ENCODE measurements at places on chromosomes 12 and 14.

GRCh38 chr14:89501381-89501780, 84.3 kb upstream of the FOXN3 start:
- DNase-seq: no peak

- no peak for DNase-seq
Measured at GRCh38 chr14:99758872-99759545, 34.2 kb upstream of the EML1 start.

- no peak for DNase-seq
Measured at GRCh38 chr12:45130881-45131281, 80.0 kb upstream of the DBX2 start.

DNA sequence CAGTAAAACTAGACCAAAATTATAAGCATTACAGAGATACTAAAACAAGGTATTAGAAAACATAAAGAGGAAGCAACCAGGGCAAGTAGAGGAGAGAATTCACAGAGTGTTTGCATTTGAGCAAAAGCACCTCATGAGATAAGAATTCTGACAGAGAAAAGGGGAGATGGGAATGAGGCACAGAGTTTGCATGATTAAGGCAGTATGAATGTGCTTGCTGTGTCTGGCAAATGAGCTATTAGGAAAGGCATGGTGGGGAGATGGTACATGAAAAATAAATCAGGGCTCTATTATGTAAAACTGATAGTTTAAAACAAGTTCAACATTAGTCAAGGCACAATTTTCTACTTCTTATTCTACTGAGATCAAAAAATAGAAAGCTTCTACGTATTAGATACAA, 23.1 kb downstream of the GARIN6 start:
- no peak for DNase-seq

DNA sequence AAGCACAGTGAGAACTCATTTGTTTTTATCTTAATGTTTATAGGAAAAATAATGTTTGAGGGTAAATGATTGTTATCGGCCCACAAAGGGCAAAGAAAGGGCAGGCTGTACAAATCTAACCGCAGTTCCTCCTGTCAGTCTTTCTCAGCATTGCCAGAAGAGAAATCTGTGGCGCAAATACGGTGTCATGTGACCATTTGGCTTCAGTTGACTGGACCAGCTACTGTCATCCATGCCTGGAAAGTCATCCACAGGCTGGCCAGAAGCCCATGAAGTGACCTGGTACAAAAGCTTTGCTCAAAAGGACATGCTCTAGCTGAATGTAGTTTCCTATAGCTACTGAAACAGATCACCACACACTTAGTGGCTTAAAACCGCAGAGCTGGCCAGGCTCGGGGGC, 43.6 kb downstream of the HCAR2 start:
- DNase-seq: no peak

- DNase-seq: no peak
Measured at GRCh38 chr12:57553343-57554202, 3.7 kb downstream of the KIF5A start.

- no peak for DNase-seq
Measured at GRCh38 chr14:76701981-76702380, 59.3 kb upstream of the VASH1 start.

DNA sequence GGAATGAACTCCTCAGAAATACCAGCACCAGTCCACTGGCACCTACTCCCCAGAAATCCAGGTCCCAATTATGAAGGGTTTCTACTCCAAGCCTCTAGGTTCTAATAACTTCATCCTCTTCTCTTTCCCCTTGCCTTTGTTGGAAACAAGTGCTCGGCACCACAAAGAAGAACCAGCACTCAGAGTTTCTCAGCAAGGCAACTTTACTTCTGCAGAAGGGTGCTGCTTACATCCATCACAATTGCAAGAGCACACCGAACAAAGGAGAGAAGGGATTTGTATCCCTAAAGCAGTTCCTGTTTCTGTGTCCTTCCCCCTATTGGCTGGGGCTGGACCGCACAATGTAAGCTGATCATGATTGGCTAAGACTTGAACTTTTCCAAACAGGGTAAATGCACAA, 74.2 kb upstream of the GNG2 start:
- no peak for DNase-seq
